Epithelial cell of prostate (primary cell): ENCODE measurements at places on chromosomes 1 and 21.

- DNase-seq = no peak
Observed at GRCh38 chr1:155892796-155893195, 18.4 kb downstream of the RIT1 start.

DNA sequence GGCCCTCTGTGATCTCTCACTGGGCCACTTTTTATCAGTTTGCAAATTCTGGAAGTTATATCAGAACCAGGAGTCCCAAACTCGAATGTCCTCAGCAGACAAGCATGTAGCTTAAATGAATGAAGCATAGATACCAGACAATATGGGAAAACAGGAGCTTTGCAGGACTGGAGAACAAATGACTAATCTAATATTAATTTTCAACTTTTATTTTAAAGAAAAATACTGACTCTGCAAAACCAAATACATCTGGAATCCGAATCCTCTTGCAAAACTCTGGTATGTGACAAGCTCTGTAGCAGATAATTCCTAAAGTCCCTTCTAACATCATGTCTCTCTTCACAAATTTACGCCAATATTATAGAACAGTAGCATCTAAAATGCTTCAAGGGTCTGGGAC is 427.4 kb downstream of the TTLL7 start:
- no peak for DNase-seq

DNA sequence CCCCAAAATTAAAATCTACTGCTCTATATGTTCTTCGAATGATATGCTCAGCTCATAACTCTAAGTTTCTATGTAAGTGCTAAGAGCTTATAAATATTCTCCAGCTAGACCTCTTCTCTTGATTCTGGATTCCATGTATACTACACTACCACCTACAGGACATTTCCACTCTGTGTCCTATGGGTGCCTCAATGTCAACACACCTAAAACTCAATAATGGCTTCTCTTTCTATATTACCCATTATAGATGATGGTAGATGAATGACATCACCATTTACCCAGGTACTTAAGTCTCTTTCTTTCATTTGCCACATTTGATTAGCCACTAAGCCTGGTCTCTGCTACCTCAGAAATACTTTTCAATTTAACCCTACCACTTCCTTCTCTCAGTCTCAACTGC is 41.3 kb downstream of the TBX19 start:
- DNase-seq = no peak

DNA sequence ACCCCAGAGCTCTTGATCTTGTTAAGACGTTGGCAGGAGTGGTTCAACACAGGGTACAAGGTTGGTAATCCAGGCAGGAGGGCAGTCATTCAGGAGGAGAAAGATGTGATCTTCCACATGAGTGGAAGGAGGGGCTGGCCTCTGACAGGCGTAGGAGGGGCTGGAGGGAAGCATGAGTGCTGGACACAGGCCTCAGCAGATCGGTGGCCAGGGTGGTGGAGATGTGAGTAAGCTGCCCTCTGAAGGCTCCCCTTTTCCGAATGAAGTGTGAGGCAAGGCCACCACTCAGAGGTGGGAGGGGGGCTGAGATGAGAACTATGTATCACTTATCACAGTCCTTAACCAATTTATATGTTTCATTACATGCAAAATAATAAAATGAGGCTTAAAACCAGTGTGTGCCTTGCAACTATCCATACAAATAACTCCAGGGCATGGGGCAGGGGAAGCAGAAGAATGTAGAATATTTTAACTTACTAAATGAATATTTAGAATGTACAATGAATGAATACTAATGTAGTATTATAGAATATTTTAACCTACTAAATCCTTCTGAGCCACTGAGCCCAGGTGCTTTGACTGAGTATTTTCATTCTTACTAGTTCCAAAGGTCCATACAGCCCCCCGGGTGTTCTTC is 103.5 kb upstream of the TLR5 start:
- no peak for DNase-seq

DNA sequence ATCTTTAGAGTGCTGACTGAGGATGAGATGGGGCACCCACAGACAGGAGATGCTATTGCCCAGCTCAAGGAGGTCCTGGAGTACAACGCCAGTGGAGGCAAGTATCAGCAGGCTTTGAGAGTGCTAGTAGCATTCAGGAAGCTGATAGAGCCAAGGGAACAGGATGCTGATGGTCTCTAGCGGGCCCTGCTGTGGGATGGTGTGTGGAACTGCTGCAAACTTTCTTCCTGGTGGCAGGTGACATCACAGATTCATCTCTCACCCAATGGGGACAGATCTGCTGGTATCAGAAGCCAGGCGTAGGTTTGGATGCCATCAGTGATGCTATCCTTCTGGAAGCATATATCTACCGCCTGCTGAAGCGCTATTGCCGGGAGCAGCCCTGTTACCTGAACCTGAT is 609.8 kb upstream of the NCAM2 start:
- DNase-seq = no peak

GRCh38 chr1:94602316-94602715 is 60.8 kb upstream of the F3 start:
- no peak for DNase-seq

- DNase-seq = no peak
Observed at GRCh38 chr1:69077198-69077597, 490.5 kb upstream of the LRRC7 start.

DNA sequence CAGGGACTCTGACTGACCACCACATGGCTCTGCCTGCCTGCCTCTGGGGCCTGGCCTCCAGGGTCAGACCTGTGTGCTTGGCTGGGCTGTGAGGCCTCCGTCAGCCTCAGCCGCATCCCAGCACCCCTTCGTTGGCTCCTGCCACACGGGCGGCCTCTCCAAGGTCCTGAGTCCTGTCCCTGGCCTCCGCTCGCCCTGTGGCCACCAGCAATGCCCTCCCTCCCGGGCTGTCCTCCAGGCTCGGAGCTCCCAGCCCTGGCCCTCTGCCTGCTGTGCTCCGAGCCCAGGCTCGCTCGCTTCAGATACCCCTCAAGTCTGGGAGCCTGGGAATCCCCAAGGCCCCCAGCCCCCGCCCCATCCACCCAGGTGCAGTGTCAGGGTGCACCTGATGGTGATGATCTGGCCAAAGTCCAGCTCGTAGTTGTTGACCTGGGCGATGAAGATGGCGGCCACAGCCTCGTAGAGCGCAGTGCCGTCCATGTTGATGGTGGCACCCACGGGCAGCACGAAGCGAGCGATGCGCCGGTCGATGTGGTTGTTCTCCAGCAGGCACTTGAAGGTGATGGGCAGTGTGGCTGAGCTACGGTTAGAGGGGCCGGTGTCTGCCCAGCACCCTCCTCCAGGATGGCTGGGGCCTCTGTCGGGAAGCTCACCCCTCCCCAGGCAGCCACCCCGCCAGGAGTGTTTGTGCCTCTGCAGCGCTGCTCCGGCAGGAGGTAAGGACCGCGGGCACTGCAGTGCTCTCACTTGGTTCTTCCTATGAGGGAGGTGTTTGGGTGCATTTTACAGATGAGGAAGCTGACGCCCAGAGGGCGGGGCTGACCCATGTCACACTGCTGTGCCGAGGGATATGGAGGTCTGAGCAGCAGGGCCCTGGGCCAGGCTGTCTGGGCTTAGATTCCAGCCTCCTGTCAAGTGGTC is 28.5 kb downstream of the PODN start:
- DNase-seq = no peak

- DNase-seq = no peak
Observed at GRCh38 chr1:101299141-101299540, 62.3 kb downstream of the S1PR1 start.

- DNase-seq = no peak
Observed at GRCh38 chr1:51819810-51820209, 58.7 kb downstream of the NRDC start.

GRCh38 chr1:164805399-164805798 is 246.4 kb downstream of the PBX1 start:
- DNase-seq = no peak

DNA sequence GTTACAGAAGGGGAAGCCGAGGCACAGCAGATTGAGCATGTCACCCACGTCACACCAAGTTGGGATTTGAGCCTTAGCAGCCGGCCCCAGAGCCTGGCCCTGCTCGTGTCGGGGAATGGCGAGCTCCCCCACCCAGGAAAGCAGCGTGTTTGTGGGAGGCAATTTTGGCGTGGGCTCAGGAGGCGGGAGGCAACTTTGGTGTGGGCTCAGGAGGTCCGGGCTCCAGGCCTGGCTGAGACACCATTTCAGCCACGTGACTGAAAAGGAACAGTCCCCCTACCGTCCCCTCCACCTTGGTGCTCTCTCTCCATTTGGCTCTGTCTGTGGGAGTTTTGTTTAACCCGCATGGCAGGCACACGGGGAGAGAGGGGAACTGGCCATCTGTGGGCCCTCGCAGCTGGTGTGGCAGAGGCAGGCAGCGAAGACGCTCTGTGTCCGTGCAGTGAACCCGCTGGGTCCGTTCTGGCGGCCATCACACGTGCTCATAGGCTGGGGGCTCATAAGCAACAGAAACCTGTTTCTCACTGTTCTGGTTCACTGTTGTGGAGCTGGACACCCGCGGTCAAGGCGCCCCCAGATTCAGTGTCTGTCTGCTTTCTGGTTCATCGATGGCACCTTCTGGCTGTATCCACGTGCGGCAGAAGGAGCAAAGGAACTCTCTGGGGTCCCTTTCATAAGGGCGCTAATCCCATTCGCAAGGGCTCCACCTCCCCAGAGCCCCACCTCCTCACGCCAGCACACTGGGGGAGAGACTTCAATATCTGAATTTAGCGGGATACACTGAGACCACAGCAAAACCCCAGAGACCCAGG is 110.2 kb downstream of the CRYAA start:
- DNase-seq = no peak

DNA sequence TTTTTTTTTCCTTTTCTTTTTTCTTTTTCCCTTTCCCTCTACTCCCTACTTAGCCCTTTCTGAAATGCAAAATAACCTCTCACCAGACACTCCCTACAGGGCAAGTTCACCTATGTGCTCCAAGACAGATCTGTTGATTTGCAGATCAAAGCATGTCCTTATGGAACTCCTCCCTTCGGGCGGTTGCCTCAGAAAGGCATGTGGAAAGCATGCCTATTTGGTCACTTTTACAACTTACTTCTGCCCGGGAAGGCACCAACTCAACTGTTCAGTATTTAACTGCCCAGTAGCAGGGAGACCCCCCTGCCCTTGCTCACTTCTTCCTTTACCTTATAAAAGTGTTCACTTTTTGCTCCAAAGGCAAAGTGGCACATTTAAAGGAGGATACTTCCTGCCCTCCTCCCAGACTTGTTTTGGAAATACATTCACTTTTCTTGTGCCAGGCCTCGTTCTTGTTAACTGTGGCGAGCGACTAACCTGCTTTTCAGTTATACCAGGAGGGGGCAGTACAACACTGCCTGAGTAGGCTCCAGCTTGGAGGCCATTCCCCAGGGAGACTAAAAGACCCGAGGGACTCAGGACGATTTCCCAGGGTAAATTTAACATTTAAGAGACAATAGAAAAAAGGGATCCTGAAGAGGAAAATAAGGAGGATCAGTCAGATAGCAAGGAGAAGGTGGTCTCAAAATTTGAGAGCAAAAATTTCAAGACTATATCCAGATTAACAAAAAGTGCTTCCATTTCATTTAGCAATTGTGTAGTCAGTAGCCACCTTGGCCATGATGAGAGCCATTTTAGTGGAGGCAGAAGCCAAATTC is 12.3 kb upstream of the SLAMF7 start:
- peak; percentile 45 for DNase-seq

GRCh38 chr1:36772647-36773495 is 261.4 kb downstream of the GRIK3 start:
- no peak for DNase-seq
